Cerebellar nuclear complex (tissue), 1 donor: ENCODE measurements at places on chromosomes 6 and 20.
A peak's percentile ranks its signal among the peaks of the same experiment; 100 is the strongest.

GRCh38 chr6:8642131-8642530 lies 206.8 kb upstream of the SLC35B3 start:
- no peak for DNase-seq

DNA sequence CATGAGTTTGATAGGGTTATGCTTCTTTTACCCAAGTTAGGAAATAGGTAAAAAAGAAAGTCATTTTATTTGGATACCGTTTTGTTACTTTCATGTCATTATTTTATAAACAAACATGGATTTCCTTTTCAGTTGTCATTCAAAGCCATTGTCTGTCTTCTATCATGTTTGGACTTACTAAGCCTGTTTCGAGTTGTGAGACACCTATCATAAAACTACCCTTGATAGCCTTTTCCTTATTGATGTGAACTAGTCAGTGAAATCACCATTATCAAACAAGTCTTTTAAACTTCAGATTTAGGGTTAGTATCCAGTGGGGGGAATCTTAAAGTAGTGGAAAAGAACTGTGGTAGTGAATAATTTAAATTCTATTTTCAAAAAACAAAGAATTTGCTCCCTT lies 85.0 kb upstream of the KIF25 start:
- no peak for DNase-seq

GRCh38 chr6:74250161-74250818 lies 554.3 kb downstream of the CD109 start:
- DNase-seq, result no peak

DNA sequence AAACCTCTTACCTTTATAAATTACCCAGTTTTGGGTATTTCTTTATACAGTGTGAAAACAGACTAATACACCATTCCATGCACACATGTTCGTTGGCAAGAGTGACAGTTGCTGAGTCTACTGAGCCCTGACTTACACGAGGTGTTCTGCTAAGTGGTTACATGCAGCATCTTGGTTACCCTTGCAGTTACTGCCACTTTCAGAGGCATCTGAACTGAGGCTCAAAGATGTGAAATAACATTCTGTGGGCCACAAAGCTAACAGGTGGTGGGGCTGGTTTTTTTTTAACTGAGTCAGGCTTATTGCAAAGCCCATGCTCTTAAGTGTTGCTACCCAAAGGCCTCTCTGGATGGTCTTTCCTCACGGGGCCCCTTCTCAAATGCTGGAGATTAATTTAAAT lies 54.4 kb upstream of the GTSF1L start:
- DNase-seq, result no peak

DNA sequence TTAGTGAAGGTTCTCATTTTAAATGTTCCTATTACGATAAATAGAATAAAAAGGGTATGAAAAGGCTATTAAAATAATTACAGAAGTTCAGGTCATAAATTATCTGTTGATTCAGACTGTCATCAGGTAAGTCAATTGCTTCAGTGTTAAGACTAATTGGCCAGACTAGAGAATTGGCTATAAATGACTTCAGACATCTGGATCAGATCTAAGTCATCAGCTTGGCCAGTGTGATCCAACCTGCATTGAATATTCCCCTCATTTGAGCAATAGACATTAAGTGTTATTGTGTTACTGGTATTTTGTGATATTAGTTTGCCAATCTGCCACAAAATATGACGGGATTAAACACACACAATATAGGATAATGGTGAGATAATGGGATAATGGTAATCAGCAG lies 377.6 kb upstream of the CITED2 start:
- DNase-seq, result no peak

DNA sequence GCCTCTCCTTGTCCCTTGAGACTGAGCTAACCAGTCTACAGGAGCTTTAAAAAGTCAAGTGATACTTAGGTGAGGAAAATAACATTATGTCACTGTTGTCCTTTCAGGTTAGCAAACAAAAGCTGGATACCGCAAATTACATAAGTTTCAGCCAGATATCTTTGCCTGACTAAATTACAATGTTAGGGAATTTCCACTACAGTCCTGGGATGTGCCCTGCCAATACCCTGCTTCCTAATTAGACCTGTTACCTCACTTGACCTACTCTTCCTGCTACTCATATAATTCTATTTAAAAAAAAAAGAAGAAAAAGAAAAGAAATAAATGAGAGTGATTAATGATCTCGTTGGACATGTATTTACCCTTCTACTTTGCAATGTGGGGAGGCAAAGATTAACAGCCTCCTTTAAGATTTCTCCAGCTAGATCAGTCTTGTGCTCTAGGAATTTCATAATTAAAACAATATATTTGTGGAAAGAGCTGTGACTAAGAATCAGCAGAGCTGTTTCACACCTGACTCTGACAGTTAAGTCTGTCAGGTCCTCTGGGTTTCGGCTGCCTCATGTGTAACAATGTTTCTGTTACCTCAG lies 318.9 kb downstream of the HDGFL1 start:
- DNase-seq, result no peak

- DNase-seq, result no peak
Measured at GRCh38 chr6:43762966-43763695, 6.9 kb upstream of the VEGFA start.

- no peak for DNase-seq
Measured at GRCh38 chr20:62162765-62163484, 19.4 kb downstream of the SS18L1 start.

DNA sequence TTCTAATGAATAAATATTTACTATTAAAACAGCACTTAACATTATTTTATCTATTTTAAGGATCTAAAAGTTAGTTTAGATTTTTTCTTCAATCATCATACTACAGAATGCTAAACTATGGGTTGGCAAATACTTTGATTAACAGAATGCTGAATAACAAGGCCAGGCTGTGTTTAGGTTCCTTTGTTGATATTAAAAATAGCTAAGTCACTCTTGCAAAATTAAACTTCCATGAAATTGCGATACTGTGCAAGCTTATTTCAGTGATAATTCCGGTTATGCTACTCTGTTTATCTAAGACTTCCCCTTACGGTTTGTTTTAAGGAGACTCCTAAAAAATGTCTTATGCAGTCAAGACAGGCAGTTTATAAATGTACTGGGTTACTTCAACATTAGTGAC lies 2.8 kb downstream of the RNF24 start:
- no peak for DNase-seq

DNA sequence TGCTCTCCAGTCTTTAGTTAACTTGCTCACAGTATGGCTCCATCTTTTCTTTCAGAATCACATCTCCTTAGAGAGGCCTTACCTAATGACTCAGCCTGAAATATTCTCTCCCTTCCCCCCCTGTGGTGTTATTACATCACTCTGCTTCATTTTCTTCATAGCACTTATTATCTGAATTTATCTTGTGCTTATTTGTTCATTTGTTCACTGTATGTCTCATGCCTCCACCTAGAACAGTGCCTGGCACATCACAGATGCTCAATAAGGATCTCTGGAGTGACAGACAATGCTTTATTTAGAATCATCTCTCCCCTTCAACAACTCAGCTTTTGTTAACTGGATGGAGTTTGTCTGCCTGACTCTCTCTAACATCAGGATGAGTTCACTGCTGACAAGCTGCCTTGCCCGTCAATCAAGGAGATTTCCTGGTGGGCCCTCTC lies 96.6 kb upstream of the MAN1A1 start:
- DNase-seq, result no peak

DNA sequence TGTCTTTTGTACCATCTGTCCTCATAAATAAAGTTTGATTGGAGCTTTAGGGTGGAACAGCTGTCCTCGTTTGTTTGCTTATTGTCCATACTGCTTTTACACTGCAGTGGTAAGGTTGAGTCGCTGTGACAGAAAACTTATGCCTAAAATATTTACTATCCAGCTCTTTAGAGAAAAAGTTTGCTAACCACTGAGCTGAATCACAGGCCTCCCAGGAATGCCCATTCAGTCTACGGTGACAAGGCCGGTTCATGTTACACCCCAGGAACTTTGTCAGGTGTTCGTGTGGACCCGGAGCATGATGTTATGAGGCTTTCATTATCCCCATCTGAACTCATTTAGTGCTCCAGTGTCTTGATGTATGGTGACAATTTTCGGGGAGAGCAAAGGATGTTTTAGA lies 401.1 kb downstream of the SAMD5 start:
- DNase-seq, result no peak

GRCh38 chr6:101286146-101286545 lies 107.4 kb upstream of the GRIK2 start:
- DNase-seq, result no peak

GRCh38 chr6:43831191-43831590 lies 61.2 kb downstream of the VEGFA start:
- DNase-seq, result no peak

- DNase-seq, result no peak
Measured at GRCh38 chr6:39080246-39080875, 31.8 kb downstream of the GLP1R start.

GRCh38 chr6:27251112-27251605 lies 3.7 kb downstream of the PRSS16 start:
- peak; percentile 74 for DNase-seq

DNA sequence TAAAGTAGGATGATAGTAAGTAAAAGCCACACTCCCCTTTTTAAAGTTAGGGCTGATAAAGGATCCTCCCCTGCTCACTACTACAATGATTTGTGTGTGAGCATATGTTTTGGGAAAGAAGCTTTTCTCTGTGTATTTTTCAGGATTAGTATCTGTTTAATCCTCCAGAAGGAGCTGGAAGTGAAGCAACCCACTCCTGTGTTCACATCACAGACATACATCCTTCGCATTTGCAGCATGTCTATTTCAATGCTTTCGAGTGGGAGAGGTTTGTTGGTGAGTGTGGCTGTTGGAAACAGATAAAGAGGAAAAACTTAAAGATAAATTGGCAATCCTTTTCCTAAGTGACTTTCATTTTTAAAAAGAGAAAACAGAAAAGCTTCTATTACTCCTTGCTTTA lies 31.6 kb upstream of the RGS17 start:
- no peak for DNase-seq

- peak; percentile 51 for DNase-seq
Measured at GRCh38 chr6:18503593-18504231, 116.6 kb downstream of the RNF144B start.

- DNase-seq, result no peak
Measured at GRCh38 chr6:16548121-16548520, 213.1 kb downstream of the ATXN1 start.

DNA sequence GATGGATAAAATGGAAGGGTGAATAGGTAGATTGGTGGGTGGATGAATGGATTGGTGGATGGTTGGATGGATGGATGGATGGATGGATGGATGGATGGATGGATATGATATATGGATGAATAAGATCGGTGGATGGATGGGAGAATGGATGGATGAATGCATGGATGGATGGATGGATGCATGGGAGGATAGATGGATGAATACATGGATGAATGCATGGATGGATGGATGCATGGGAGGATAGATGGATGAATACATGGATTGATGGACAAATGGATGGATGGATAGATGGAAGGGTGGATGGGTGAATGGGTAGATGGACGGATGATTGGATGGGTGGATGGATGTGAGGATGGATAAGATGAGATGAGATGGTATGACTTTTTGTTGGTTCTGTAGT lies 95.7 kb upstream of the DUSP22 start:
- no peak for DNase-seq

DNA sequence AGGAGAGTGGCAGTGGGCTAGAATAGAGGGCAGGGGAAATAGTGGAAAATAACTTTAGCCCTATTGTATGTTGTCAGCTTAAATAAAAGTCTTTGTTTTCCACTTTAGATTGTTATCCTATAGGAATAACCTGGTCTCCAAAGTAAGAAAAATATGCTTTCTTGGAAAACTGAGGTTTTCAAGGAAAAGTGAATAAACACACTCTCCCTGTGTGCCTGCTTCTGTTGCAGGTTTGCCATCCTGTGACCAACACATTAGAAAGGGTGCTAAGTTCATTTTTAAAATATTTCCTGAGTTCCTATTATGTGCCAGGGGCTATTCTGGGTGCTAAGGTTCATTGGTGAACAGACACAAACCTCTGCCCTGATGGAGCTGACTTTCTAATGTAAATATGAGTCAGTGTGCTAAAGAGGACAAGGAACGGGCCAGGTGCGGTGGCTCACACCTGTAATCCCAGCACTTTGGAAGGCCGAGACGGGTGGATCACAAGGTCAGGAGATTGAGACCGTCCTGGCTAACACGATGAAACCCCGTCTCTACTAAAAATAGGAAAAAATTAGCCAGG lies 23.5 kb downstream of the BICRAL start:
- no peak for DNase-seq

DNA sequence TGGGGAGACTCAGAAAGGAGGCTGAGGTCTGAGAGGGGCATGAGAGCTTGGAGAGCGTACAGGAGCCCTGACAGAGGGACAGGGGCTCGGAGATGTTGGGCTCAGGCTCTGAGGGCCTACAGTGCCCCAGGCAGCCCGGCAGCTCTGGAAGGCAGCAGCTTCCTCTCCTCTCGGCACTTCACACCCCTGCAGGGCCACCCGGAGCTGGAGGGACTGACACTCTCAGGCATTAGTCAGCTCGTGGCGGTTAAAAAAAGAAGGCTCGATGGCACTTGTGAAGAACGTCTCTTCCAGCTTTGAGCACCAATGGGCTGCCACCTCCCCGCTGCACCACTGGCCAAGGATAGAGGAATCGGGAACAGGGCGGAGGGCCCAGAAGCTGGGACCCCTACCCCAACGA lies 62.6 kb upstream of the SIRPA start:
- no peak for DNase-seq

- DNase-seq, result no peak
Measured at GRCh38 chr6:31040801-31041200, 30.5 kb downstream of the MUC22 start.

DNA sequence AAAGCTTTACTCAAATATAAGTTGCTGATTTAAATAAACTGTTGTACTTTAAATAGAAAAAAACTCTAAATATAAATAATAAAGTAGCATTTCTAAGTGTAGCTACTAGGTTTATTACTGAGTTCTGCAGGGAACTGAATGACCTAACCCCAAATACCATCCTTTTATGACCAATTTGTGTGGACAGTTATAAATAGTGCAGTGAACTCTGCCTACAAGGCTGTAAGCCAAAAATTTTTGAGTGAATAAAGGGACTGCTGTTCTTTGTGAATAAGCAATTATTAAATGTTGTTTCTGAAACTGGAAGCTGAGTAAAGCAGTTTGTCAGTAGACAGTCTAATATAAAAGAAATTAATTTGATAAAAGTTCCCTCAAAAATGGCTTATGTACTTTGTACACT lies 90.8 kb upstream of the ELOVL5 start:
- no peak for DNase-seq

- DNase-seq, result no peak
Measured at GRCh38 chr6:150177952-150178520, 35.2 kb downstream of the PPP1R14C start.

GRCh38 chr6:80333342-80333741 lies 226.9 kb downstream of the BCKDHB start:
- no peak for DNase-seq
